Kasumi-1 (cell line): ENCODE measurements at places on chromosomes 6 and 20.
A peak's percentile ranks its signal among the peaks of the same experiment; 100 is the strongest.

GRCh38 chr6:44006123-44006871 is 121.0 kb downstream of the MRPL14 start:
- no peak for DNase-seq

DNA sequence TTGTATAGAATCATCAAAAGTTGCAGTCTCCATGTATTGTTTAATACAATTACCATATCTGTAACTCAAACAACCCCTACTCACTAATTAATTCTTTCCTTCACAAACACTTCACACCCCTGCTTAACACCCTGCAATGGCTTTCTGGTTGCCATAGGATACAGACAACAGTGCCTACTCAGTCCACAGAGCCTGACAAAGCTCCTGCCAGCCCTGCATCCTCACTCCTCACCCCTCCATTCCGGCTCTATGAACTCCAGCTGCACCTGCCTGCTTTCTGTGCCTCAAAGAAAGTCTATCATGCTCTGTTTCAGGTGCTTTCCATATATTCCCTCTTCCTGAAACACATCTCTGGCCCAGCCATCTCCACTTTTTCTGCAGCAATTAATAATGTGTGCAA is 253.4 kb downstream of the HACE1 start:
- no peak for DNase-seq

- no peak for DNase-seq
Measured at GRCh38 chr20:3166338-3166912, 6.8 kb upstream of the FASTKD5 start.

- no peak for DNase-seq
Measured at GRCh38 chr6:135750081-135750480, 101.4 kb upstream of the PDE7B start.

DNA sequence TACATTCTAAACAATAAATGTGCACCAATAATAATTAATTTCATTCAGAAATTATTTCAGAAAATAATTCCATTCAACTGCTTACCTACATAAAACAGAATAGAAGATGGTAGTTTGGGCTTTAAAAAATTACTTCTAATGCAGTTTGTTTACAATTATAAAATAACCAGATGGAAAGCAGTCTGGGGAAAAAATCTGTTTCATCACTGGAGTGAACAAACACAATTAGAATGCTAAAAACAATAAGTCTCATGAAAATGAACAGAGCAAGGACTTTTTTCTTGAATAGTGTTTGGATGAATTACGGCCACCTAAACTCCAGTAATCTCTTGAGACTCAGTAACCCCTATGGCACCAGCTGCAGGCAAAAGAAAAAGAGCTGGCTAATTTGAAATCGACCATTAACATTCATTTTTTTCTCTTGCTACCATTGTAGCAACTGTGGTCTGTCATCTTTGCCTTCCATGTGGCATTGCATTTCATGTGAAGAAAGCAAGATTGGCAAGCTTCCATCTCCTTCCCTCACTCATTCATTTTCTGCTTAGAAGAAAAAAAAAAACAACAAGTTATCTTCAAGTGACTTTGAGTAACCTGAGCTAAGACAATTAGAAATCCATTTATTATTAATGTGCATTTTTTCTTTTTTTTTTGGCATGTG is 88.4 kb upstream of the CEP85L start:
- DNase-seq, result no peak

GRCh38 chr6:151408858-151409257 is 17.5 kb upstream of the ZBTB2 start:
- no peak for DNase-seq

- peak; percentile 87 for DNase-seq
Measured at GRCh38 chr6:45436544-45437438, 59.1 kb upstream of the SUPT3H start.

DNA sequence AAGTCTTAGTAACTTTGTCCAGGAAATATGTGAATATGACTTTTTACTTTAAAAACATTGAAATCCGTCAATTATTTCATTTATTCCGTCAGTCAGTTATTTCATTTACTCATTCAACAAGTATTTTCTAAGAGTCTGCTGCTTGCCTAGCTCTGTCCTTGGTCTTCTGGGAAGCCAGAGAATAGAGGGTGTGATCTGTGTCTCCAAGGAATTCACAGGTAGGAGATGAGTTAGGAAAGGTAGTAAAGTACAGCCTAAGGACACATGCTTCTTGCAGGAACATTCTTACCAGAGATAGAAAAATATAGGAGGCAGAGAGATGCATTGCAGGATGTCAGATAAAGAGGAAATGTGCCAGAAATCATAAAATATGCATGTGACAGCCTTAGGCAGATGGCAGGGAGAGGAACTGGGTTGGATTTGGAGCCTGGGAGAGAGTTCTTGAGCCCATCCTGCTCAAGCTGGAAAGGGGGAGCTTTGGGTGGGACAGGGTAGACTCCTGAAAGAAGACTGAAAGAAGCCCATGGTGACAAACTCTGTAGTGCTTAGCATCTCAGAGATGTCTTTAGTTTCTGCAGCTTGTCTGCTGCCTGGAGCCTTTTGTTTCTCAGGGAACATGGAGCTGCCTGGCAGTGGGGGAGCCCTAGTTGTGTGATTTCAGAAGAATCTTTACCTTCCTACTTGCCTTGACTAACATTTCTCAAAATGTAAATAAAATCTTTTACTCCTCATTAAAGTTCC is 3.5 kb downstream of the SH3BGRL2 start:
- no peak for DNase-seq

- no peak for DNase-seq
Measured at GRCh38 chr6:18978337-18979128, 591.4 kb downstream of the RNF144B start.

DNA sequence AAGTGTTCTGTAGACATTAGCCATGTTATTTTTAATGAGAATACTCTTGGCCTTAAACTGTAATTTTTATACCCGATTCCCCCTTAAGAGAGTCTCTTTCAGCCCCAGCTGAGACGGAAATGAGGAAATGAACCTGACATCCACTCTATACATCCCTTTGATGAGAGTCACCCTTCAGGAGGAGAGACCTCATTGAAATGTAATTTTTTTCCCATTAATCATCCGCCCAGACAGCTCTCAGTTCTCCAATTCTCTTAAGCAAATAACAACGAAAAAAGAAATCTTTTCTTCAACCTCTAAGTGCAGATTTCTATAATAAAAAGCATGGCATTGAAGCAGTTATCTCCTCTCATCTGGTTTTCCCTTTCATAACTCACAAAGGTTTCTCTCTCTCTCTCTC is 243.8 kb upstream of the PMEPA1 start:
- no peak for DNase-seq

- DNase-seq, result no peak
Measured at GRCh38 chr6:147126618-147127022, 77.6 kb upstream of the STXBP5 start.

DNA sequence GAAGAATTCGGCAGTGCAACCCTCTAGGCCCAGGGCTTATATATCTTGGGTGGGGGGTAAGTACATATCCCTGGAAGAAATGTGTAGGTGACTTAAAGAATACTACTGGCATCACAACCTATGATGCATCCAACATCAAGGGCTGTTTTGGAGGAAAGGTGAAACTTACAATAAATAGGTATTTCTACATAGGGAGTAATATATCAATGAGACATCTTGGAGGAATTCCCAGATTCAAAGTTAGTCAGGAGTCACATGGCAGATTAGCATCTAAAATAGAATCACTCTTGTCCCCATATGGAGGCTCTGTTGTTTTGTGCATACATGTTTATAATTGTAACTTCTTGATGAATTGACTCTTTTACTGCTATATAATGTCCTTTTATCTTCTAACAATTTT is 375.5 kb downstream of the PAX1 start:
- DNase-seq, result no peak

DNA sequence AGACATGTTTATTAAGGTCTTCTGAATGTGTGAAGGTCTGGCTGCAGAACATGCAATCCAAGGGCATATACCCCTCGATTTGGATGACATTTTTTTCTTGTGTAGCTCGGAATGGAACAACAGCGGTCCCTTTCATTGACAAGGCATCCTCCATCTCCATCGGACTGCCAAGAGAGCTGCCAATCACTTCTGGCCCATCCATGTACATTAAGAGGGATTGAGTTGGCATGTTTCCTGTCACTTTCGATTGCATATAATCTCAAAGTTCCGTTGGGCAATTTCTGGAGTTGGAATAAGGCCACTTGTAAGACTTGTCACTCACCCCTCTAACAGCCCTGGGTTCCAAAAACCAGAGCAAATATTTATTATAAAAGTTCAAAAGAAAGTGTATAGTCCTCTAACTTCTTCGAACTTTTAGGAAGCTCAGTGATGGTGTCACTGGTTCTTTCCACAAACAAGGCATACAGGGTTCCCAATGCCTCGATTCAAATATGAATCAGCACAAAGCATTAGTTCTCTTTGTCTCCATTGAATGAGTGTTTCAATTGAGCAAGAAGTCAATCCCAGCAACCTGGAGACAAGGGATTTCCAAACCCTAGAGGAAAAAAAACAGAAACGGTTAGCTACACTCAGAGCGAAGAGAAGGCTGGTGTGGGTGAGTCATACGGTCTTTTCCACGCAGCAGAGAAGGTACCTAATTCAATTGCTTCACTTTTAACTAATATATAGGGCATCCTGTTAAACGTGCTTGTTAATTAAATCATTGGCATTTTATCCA is 10.9 kb downstream of the ZNF217 start:
- no peak for DNase-seq
